Suppressor macrophage treated with lipopolysaccharide for 1 hour (primary cell): ENCODE measurements at places on chromosomes 1 and 21.
A peak's percentile ranks its signal among the peaks of the same experiment; 100 is the strongest.

- DNase-seq, result no peak
Observed at GRCh38 chr21:44755227-44755626, 43.9 kb upstream of the TSPEAR start.

DNA sequence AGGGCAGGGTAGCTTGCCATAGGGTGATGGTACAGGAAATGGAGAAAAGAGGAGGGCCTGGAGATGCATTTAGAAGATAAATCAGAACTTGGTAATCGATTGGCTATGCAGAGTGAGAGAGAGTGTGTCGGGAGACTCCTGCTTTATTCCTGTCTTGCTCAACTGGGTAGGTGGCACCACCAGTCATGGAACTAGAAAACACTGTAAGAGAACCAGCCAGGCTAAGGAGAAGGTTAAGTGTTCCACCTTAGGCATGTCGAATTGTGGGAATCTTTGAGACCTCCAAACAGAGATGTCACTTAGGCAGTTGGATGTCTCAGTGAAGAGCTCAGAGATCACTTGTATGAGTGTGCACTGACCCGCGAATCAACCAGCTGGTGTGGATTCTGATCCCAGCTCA is 28.7 kb upstream of the RD3 start:
- no peak for DNase-seq

DNA sequence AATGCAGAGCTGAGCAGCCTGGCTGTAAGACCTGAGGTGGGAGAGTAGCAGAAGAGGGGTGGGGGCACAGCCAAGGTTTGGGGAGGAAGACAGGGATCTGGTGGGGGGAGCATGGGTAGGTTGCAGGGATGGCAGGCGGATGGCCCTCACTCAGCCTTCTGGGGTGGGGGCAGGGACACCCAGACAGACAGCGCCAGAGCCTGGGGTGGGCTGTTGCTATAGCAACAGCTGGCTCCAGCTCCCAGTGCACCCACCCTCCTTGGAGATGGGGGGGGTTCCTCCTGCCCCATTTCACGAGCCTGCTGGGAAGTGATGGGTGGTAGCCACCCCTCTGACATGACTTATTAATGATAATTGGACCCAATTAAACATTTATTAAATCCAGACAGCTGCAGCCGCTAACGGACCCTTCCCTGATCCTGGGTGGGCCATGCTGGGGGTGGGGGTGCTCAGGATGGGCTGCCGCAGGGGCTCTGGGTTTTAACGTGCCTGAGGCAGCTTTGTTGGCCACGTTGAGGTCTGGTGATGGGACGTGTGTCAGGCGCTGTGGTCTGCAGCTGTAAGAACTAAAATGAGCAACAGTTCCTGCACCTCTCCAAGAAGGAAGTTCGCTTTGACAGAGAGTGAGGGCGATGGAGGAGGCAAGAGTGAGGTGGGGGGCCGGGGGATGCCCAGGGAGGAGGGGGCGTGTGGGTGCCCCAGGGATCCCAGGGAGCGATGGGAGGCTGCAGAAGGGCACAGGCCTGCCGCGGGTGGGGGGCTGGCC is 19.4 kb downstream of the AGRN start:
- DNase-seq, result peak; percentile 55

DNA sequence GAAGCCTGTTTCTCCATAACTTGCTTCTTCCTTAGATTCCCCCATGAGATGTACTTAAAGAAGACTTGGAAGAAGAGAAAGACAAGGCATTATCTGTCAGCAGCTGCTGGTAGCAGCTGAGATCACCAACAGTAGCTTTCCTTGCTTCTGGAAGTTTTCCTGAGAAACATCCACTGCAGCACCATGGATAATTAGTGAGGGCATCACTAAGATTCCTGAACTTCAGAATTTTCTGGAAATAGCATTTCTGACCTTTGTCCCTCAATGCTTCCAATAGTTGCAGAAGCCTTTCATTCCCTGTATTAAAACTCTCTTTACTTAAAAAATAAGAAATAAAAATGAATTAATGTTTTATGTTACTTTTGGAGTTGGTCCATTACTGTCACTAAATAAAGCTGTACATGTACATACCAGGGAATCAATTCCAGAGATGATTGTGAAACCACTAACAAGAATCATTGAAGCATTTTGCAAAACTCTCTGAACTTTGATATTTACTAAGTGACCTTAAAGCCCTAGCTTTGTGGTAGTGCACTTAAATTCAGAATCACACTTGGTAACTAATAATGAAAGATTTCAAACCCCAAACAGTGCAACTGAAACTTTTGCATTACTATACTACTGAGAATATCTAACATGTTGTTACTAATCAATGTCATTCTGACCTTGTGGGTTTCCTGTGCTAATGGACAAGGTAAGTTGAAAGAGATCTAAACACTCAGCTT is at the start of gene CFHR4:
CFHR4 (plus strand) TSS at position 538 of the 725 bp plus-strand sequence; CDS start at position 637, 99 bp downstream.
- DNase-seq, result no peak

DNA sequence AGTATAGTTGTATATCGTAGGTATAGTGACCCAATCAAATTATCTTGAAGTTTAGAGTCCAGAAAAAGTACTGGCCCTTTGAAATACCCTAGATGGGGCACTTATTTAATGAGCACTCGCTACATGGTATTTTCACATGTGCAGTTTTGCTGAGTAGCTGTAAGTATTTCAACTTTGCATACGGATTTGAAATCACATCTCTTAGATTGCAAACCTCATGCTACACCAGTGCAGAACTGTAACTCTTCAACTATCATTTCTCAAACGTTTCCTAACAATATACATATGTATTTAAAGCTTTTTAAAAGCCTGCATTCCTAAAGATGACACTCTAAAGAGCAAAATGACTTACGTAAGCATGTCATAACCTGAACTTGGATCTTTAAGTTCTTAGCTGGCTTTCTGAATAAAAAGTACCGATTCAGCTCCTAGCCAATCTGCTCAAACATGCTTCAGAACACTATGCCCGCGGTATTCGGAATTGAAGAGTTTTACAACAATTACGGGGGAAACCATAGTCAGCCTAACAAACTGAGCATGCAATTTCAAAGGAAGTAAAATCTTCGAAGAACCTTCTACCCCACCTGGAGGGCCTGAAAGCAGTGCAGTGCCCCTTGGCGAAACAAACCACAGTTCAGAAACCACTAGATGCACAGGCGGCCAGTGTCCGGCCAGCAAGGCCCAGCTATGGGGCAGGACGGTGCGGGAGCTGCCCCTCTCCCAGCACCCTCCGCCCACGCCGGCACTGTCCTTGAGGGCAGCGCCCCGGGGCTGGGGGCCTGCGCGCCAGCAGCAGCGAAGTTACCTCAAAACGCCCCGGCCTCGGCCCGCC is 863 bp downstream of the FH start:
- DNase-seq, result peak; percentile 80

DNA sequence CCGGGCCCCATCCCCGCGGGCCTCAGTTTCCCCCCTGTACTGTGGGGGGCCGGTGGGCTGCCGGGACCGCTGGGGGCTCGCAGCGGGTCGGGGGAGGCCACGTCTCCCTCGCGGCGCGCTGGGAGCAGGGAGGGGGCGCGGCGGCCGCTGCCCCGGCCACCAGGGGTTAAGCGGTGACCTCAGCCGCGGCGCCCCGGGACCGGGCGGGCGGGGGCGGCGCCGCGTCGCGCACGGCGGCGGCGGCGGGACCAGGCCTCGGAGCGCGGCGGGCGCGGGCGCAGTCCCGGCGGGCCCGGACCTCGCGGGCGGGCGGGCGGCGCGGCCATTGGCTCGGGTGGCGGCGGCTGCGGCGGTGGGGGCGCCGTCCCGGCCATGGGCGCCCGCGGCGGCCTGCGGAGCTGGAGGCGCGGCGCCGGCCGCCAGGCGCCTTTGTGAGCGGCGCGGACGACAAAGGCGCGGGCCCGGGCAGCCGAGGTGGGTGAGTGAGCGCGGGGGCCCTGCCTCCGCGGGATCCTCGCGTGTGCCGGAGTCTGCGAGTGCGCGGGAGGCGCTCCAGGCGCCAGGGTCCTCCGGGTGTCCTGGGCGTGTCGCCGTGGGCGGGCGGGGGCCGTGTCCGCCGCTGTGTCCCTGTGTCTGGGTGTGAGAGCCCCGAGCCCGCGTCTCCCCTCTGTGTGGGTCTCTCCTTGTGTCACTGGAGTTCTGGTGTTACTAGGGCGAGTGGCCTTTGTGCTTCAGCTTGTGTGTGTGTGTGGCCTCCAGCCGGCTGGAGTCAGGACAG is at the start of gene ARHGEF10L:
ARHGEF10L (plus strand) TSS at position 222 of the 778 bp plus-strand sequence. CDS start 40,898 bp downstream, outside the sequence.
- peak; percentile 41 for DNase-seq

DNA sequence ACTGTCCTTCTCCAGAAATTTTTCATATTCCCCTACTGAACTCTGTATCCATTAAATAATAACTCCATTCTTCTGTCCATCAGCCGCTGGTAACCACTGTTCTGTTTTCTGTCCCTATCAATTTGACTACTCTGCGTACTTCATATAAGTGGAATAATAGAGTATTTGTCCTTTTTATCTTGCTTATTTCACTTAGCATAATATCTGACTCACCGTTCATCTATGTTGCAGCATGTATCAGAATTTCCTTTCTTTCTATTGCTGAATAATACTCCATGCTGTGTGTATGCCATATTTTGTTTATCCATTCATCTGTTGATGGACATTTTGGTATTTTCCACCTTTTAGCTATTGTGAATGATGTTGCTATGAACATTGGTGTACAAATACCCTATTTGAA is 71.9 kb downstream of the CEP350 start:
- no peak for DNase-seq
